ENCODE measurements at places on chromosomes 13 and 19. TPM values are rescaled to one million over a fixed set of nuclear protein-coding genes. Genes with fewer than 3 reads are reported as not detected.

The PRR20C gene
- not detected for total RNA-seq

The MAST3 gene
- total RNA-seq = 6.6 TPM

The LMTK3 gene
- 3.0 TPM for total RNA-seq

The GNG8 gene
- total RNA-seq = not detected

The RDH13 gene
- 31.9 TPM for total RNA-seq

The ZNF560 gene
- total RNA-seq = 0.80 TPM

The SYT3 gene
- total RNA-seq = 1.9 TPM

The ADGRE1 gene
- total RNA-seq = not detected

The SLC15A1 gene
- total RNA-seq = not detected

The ELSPBP1 gene
- not detected for total RNA-seq

The TMEM255B gene
- total RNA-seq = not detected

The PABPC3 gene
- 0.04 TPM for total RNA-seq

The RASGRP4 gene
- total RNA-seq = not detected

The KLHL1 gene
- not detected for total RNA-seq

All from cardiac muscle cell (in vitro differentiated cells and primary cell).